Ureter (tissue), 1 donor: ENCODE measurements at places on chromosomes 7 and 10.

DNA sequence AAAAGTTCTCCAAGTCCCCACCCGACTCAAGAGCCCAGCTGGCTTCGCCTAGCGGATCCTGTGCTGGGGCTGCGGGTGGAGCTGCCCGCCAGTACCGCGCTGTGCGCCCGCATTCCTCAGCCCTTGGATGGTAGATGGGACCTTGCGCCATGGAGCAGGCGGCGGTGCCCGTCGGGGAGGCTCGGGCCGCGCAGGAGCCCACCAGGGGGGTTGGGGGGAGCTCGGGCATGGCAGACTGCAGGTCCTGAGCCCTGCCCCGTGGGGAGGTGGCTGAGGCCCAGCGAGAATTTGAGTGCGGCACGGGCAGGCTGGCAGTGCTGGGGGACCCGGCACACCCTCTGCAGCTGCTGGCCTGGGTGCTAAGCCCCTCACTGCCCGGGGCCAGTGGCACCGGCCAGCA lies 57.0 kb downstream of the TBC1D12 start:
- no peak for DNase-seq

- DNase-seq, result no peak
Observed at GRCh38 chr10:92757711-92758104, 68.0 kb downstream of the HHEX start.

DNA sequence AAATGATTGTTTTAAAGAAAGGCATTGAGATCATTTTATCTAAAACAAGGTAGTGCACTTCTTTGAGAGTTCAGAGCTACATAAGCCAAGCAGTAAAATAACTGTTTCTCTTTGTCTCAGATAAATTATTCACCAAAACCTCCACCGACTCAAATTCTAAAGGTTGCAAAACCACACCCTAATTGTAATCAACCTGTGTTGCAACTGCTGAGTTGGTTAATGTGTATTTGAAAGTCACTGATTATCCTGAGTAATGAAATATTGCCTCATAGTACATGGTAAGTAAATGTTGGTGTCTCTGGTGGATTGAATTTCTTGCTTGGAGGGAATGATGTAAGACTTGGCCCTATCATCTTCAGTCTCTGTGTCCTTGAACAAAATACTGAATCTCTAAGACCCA lies 35.9 kb upstream of the CYP2C9 start:
- no peak for DNase-seq

DNA sequence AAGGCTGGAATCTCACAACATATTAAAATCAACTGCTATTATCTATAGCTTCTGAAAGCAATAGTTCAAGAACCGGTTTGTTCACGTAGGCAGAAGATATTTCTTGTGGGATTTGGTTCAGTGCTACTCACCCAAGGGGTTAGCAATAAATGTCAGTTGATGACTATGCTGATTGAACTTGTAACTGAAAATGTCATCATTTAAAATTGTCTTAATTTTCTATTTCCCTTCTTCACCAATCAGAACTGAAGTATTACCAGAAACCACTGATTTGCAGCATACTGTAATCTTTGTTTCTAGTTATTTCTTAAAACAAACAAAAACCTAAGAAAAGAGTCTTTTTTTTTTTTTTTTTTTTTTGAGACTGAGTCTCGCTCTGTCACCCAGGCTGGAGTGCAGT lies 46.1 kb downstream of the CPEB3 start:
- no peak for DNase-seq

- no peak for DNase-seq
Observed at GRCh38 chr7:18995270-18995671, 122.2 kb downstream of the TWIST1 start.
